ENCODE measurements at places on chromosomes 3 and 15.

- DNase-seq: no peak
These were observed 77.6 kb downstream of the TCF12 start for GRCh38 chr15:56996093-56996492.

GRCh38 chr3:69379661-69380060 lies 6.2 kb downstream of the FRMD4B start:
- DNase-seq: no peak

- no peak for DNase-seq
These were observed 25.9 kb upstream of the VEPH1 start for GRCh38 chr3:157529085-157529484.

DNA sequence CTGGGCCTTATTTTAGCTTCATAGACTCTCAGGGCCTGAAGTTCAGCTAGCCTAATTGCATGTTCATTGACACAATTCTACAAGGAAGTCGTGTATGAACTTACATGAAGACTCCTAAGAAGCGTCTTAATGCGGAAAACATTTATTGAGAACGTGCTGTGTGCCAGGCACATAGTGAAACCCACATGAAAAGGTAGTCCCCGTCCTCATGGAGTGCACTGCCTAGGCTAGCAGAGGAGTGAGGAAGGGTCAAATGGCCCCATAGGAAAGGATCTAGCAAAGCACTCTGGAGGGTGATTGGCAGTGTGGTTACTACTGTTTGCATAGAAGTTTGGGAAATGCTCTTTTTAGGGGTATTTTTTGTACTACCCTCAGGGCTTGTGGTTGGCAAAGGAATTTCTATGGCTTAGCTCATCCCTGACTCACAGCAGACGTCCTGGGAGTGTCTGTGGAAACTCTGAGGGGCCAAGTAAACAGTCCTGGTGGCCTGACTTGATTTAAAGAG lies 854 bp upstream of the NPTN start:
- no peak for DNase-seq

GRCh38 chr3:172561897-172562640 lies 38.8 kb upstream of the TNFSF10 start:
- DNase-seq: no peak

GRCh38 chr15:54364961-54365360 lies 386.7 kb downstream of the UNC13C start:
- DNase-seq: no peak

DNA sequence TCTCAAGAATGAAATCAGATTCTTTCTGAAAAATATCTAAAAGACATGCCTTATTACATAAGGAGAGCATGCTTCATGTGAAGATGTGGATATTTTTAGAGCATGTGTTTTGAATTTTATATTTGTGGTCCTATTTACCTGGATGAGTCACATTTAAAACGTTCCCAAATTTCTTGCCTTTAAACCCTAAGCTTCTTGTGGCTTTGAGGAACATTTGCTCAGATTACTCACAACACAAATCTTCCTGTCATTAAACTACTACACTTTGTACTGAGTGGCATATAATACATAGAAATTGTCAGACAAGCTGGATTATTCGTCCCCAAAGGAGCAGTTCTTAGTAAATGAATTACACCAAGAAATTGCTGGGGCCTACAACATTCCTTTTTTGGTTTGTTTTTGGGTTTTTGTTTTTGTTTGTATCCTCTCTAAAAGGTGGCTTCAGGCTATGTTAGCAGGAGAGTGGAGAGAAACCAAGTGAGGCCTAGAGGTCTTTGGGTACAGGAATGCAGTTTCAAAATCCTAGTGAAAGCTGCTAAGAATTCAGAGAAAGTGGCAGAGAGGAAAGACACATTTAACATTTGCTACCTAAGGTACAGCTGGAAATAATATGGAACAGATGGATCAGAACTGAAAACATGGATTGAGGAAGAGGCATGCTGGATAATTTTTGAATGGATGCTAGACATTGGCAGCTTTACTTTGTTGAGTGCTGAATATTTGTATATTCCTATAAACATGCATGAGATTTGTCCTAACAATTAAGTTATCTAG lies 128.1 kb downstream of the RPL22L1 start:
- no peak for DNase-seq

- no peak for DNase-seq
These were observed 27.8 kb upstream of the TSEN2 start for GRCh38 chr3:12456441-12456840.

DNA sequence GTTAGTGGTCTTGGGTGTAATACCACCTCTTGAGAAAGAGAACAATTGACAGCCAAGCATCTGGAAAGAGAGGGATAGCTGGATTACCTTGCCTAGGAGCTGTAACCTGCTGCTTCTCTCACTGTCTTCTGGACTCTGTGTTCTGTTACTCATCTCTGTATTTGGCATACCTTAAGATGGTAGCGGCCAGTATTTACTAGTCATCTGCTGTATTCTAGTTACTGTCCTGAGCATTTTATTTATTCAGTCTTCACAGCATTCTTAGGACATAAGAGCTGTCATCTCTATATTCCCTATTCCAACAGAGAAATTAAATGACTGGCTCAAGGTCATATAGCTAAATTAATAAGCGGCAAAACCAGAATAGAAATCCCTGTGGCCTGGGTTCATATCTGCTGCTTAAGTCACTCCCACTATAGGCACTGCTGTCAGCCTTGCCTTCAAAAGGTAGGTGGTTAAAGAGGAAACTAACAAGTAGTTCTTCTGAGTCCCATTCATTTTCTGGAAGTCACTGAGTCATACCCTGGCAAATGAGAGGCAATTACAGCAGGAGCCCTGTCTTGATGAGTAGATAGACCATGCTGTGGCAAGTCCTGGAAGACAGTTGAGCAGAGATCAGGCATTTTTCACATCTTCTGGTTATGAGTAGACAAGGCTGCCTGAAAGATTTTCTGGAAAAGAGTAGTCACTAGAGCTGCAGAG lies 68.2 kb downstream of the RAB7A start:
- DNase-seq: no peak

GRCh38 chr3:116425126-116425525 lies 20.2 kb downstream of the LSAMP start:
- no peak for DNase-seq

GRCh38 chr3:75176937-75177336 lies 487.2 kb upstream of the FRG2C start:
- DNase-seq: no peak

DNA sequence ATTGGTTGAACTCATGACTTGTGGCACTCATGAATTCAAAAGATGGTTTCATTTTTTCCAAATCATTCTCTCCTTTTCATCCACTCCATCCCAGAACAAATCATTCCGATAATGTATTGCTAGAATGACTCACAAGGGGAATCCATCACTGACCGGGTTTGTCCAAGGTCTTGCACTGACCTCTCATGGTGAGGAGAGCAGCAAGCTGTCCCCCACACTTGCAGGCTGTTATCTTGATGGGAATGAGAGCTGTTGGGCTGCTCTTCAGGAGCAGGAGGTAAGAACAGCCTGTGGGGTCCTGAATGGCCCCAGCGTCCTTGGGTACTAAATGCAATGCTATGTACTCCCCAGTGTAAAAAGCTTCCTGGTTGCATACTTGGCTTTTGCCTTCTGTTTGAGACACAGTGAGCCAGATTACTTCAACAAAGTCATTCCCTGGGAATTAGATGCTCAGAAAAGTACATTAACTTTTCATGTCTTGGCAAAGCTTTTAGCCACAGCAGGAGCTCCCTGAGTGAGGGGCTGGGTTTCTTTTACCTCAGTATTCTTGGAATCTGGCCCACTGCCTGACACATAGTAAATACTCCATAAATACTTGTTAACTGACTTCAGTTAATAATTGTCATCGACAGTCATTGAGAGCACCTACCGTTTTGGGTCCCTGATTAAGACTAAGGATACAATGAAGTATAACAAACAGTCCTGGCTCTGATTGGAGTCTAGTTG lies 24.1 kb downstream of the CCNL1 start:
- DNase-seq: no peak

- no peak for DNase-seq
These were observed 314.6 kb downstream of the GBE1 start for GRCh38 chr3:81446806-81447205.

DNA sequence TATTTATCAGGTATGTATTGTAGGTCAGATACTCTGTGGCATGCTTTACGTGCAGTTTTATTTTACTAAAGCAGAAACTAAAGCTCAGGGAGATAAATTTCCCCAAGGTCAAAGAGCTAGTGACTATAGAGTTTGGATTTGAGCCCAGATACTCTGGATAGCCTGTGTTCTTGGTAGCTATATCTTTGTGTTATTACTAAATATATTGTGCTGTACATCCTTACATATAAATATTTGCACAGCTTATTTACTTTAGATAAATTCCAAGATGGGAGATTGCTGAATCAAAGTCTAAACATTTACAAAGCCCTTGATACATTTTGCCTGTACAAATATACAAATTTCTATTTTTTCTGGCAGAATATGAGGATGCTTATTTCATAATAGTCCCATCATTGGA lies 660.9 kb upstream of the NAALADL2 start:
- no peak for DNase-seq

DNA sequence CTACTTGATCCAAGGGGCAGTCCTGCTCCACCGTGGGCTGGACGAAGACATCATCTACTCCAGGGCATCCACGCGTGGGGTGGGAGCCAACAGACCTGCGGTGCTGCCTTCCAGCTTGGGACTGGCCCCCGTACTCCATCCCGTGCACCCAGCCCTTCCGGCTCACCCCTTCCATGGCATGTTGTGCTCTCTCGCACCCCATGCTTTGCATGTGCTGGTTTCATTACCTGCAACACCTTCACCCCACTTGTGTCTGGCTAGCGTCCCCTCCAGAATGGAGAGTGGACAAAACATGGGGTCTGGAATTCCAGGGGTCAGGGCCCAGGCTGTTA lies 30.2 kb downstream of the SEMA7A start:
- DNase-seq: no peak

GRCh38 chr3:141353652-141354495 lies 14.4 kb upstream of the ZBTB38 start:
- no peak for DNase-seq

DNA sequence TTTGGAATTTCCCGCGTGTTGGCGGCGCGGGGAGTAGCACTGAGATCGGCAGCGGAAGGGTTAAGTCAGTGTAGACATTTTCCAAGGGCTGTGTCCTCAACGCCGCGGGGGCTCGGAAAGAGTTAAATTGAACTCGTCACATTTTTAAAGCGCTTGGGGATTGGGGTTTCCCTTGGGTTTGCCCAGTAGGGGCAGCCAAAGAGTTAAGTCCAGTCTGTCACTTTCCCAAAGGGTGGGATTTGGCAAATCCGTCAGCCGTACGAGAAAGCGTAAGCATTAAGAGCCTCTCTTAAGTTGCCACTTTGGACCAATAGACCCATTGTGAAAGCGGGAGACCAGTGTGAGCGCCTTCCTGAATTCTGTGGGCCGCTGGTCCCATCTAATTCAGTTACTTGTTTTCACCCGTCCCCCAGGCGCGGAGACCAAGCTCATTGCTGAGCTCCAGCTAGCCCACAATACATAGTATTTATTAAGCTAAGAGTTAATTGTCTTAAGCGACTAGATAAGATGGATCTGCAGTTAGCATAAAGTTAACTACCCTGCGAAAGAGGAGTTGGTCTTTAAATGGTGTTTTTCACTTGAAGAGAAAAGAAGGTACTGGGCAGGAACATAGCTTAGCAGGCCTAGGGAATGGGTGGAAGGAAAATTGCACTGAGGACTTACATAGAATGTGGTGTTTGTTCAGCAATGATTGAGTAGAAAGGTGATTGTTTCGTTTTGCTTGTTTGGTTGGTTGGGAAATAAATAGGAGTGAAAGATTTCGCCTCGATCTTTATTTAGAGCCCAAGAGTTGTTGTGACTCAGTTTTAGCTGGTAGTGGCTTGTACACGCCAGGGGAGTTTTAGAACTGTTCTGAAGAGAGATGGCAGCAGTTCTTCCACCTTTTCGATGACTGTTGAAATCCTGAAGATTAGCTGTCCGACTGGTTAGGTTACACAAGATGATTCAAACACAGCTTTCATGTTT lies 932 bp downstream of the ARL8B start:
- peak; percentile 48 for DNase-seq

GRCh38 chr3:100947119-100947518 lies 46.1 kb downstream of the ABI3BP start:
- no peak for DNase-seq

DNA sequence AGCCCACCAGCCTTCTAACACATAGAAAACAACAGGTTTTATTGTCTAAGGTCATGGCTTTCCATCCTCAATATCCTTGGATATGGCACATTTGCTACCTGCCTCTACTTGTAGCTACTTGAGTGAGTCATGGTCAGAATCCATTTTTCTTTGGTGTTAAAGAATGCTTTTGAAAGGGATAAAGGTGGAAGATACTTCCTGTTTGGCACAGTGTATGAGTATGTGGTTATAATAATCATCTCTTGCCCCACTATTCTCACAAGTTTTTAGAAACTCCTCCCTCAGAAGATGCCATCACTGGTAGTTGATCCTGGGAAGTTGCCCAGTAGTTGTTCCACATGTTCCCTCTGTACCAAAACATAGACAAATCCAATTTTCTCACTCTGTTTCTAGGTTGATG lies 508.6 kb upstream of the IL12A start:
- DNase-seq: no peak
